Activated CD4-positive, alpha-beta T cell treated with anti-CD3 and anti-CD28 coated beads for 24 hours (primary cell): ENCODE measurements at places on chromosomes 4 and X.
A peak's percentile ranks its signal among the peaks of the same experiment; 100 is the strongest.

DNA sequence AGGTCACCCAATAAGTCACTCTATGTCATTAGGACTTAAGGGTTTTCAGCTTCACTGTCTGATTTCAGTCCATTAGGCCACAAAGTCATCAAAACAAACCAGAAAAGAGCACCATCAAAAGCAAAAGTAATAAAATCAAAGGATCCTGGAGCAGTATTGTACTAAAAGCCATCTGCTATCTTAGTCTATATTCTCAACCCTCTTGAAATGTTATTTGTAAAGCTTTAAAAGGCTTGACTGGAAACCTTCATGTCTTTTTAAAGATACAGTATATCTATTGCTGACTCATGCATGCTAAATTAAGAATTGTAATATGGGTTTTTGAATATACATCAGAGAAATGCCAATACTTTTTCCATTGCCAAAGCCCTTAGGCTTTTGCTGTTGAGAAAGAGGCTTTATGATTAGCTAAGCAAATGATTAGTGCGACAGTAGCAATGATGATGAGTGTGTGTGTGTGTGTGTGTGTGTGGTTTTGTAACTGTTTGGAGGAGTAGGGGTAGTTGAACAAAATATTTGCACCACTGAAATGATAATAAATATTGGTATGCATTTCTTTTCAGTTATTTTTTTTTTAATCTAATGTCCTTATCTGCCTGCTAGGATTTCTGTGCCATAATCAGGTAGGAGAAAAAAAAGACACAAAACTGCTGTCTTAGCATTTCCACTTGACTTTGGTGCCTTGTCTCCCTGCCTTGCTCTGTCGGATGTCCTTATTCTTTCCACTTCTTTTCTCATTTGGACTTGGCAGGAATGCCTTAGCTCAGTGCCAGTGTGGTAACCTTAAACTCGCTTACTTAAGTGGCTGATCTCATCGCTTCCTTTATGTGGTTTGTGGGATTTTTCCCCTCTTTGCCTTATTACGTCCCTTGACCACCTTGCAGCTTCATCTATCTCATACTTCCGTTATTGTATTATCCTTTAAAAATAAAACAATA lies 119.7 kb downstream of the PCDH7 start:
- DNase-seq, result no peak

GRCh38 chr4:107801766-107802211 lies 22.9 kb upstream of the SGMS2 start:
- DNase-seq, result no peak

DNA sequence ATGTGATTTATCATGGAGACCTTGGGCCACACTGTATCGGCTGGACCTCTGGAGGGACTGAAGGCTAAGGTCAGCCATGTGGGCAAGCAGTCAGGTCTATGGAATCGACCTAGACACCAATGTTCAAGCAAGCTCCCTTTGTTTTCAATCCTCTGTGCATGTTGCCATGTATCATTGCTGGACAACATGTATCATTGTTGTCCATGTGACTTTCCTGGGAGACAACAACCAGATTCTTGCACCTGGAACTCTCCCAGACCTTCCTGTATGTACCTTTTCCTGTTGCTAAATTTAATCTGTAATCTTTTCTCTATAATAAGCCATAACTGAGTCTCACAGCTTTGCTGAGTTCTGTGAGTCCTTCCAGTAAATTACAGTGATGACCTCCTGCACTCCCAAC lies 329.4 kb upstream of the BOD1L1 start:
- DNase-seq, result no peak

GRCh38 chr4:186104114-186104889 lies at the start of gene FAM149A:
Gene FAM149A (plus strand): TSS chr4:186104704.
- peak; percentile 7 for DNase-seq

DNA sequence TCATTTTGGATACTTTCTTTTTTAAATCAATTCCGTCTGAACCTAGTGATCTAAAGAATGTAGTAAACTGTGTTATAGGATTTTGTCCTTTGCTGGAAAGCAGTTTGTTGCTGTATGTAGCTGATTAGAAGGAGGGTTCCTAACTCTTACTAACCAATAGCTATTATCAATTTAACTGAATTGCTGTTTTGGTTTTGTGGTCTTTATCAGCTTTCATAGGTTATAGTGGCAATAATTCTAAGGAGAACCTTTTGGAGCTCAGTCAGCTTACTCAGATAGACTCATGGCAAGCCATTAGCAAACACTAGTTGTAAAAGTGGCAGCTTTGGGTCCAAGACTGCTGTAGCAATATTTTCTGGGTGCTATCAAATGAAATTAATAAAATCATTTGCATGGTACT lies 29.6 kb downstream of the SH3BGRL start:
- no peak for DNase-seq
